ENCODE measurements at places on chromosomes 16 and 17. TPM values are rescaled to one million over a fixed set of nuclear protein-coding genes. Genes with fewer than 3 reads are reported as not detected.

DNA sequence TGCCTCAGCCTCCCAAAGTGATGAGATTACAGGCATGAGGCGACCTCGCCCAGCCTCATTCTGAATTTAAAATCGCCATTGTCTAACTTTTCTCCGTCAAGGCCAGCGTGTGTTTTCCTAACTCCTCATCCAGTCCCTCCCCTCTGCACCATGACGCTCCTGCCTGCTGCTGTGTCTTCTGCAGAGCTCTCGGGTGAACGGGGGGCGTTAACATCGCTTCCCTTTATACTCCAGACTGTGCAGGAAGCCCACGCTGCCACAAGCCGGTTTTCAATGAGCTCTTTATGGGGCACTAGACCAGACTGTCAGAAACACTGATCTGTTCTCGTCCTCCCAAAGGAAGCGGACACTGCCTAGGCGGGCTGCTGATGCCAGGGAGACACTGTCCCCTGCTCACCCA lies 13.2 kb downstream of the AANAT start:
- no peak for DNase-seq
- H3K36me3 ChIP-seq, result no peaks in the 10 kb centered on the region
- no peaks in the 10 kb centered on the region for H3K27me3 ChIP-seq
- H3K4me3 ChIP-seq, result no peak overlapping the region
- H3K4me1 ChIP-seq, result no peaks in the 10 kb centered on the region

DNA sequence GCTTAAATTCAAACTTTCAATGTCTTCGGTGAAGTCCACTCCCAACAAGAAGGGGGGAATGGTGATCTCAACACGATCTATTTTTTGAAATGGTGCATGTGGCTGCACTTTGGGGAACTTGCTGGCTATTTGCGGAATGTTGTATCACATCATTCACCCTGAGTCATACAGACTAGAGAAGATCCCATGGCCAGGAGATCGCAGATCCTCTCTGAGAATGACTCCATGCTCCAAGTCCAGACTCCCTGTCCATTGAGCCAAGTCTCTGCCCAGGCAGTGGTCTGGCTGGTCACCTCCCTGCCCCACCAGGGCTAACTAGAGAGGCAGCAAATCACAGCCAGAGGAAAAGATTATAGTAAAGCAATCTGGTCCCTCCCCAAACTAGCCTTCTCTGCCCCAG lies 120.6 kb downstream of the XYLT1 start:
- no peaks in the 10 kb centered on the region for H3K36me3 ChIP-seq
- no peak overlapping the region for H3K27ac ChIP-seq
- H3K4me3 ChIP-seq, result no peak overlapping the region
- no peak for DNase-seq

- no peaks in the 10 kb centered on the region for H3K27me3 ChIP-seq
- H3K4me3 ChIP-seq, result no peak overlapping the region
- DNase-seq, result no peak
- no peaks in the 10 kb centered on the region for H3K4me1 ChIP-seq
These were observed 11.1 kb downstream of the CMTM2 start for GRCh38 chr16:66590322-66590721.

DNA sequence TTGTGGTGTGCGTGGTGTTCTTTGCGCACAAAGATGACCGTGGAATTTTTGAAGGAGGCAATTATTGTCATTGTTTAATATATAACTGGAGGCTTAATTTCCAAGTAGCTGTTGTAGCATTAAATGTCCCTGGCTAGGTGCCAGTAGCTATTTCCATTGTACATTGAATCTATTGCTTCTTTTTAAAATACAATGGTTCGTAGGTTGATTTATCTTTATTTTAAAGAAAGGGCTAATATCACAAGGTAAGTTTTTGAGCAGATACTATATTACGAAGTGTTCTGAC lies 127.1 kb downstream of the RPTOR start:
- H3K27ac ChIP-seq, result no peak overlapping the region
- no peaks in the 10 kb centered on the region for H3K4me1 ChIP-seq
- H3K4me3 ChIP-seq, result no peak overlapping the region
- H3K27me3 ChIP-seq, result no peaks in the 10 kb centered on the region

DNA sequence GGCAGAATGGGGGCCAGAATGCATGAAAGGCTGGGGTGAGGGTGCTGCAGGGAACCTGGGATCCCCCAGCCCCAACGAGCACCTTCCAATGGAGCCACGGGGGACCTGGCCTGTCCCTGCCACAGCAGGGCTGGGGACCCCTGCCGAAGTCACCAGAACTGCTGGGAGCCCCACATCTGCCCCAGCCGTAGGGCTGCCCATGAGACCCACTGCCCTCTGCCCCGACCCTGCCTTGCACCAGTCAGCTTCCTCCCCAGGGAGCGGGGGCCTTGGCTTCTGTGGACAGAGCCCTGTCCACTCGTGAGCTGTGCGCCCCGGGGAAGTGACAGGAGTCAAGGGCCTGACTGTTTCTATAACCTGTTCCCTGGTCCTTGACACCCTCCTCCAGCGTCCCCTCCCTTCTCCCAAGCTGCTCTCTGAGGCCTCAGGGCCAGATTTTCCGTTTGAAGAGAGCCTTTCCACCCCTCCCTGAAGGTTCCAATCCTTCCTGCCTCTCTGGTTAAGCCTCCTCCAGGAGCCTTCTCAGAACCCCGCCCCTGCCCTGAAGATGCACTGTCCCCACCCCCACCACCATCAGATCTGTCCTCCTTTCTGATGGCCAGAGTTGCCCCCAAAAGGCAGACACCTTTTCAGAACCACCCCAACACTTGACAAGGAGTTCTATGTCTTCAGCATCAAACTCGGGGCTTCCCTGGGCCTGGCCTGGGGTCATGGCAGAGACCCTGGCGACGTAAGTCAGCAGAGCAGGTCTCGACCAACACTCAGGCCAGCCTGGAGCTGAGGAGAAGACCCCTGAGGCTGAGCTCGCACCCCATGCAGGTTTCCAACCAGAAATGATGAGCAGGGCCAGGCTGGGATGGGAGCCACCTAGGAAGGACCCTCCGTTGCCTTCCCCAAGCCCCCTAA lies 10.7 kb upstream of the PRR29 start:
- H3K27me3 ChIP-seq, result peaks cover 20% of the 10 kb centered on the region
- H3K4me1 ChIP-seq, result peaks cover 4% of the 10 kb centered on the region
- no peak overlapping the region for H3K27ac ChIP-seq

- no peaks in the 10 kb centered on the region for H3K27me3 ChIP-seq
- H3K4me1 ChIP-seq, result peaks cover 5% of the 10 kb centered on the region
- no peak overlapping the region for H3K4me3 ChIP-seq
These were observed 60.8 kb downstream of the TEX14 start for GRCh38 chr17:58630883-58631522.

DNA sequence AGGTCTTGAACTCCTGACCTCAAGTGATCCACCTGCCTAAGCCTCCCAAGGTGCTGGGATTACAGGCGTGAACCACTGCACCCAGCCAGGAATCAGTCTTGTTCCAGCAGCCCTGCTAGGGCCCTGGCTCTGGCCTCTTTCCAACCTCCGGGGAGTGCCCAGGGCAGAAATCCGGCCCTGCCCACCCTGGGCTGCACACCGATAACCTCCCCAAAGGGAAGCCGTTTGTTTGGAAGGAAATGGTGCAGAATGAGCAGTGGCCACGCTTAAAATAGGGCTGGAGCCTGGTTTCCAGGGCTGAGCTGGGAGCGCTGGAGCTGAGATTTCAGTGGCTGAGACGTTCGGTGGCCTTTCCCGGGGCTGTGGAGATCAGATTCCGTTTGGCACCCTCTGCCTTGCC lies 17.8 kb upstream of the EMP2 start:
- H3K4me1 ChIP-seq, result peaks cover 32% of the 10 kb centered on the region
- peak; percentile 81 for DNase-seq
- H3K27ac ChIP-seq, result no peak overlapping the region
- no peak overlapping the region for H3K4me3 ChIP-seq
- H3K27me3 ChIP-seq, result no peaks in the 10 kb centered on the region

- H3K36me3 ChIP-seq, result no peaks in the 10 kb centered on the region
- H3K4me3 ChIP-seq, result no peak overlapping the region
- H3K27me3 ChIP-seq, result no peaks in the 10 kb centered on the region
- DNase-seq, result no peak
- H3K27ac ChIP-seq, result no peak overlapping the region
- H3K4me1 ChIP-seq, result no peaks in the 10 kb centered on the region
These were observed 53.1 kb upstream of the CHMP6 start for GRCh38 chr17:80938556-80938955.

DNA sequence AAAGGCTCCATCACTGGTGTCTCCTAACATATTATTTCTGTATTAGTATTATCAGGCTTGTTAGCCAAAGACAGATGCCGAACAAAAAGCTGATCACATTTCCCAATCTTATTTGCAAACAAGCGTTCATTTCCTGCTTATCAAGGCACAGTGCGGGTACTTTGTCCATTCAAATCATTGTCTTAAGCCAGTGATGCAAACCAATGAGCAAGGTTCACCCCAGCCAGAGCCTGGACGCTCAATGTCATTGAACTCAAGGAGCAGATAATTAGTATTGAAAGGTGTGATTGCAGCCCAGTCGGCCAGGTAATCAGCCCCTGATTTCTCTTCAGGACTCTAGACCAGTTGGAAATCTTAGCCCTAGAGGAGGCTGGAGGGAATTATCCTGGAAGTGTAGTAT lies 20.4 kb upstream of the SOX9 start:
- H3K27me3 ChIP-seq, result no peaks in the 10 kb centered on the region
- no peak for DNase-seq
- peaks cover 26% of the 10 kb centered on the region for H3K4me1 ChIP-seq
- H3K4me3 ChIP-seq, result no peak overlapping the region
- no peak overlapping the region for H3K27ac ChIP-seq
- H3K36me3 ChIP-seq, result no peaks in the 10 kb centered on the region

DNA sequence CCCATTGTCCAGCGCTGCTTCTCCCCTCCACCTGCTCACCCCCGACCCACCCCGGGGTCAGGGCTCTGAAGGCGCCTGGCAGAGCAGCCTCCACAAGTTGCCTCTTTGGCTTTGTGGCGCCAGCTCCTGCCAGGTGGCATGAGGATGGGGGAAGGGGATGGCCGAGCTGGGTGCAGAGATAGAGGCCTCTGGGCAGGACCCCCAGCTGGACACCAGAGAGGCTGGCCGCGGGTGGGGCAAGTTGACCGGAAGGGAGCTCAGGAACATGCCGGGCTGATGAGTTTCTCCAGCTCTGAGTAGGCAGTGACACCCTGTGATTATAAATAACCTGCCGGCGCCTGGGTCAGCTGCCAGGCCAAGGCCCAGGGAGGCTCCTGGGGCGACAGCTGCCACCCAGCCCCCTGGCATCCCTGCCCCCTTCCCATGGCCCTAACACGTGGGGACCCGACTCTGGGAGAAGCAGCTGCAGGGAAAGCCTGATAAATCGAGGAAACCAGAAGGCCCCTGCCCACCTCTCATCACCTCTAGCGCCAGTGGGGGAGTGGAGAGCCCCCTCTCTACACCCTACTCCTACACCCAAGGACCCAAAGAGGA lies 729 bp downstream of the P2RX5 start:
- H3K27ac ChIP-seq, result no peak overlapping the region
- peak; percentile 34 for DNase-seq
- H3K4me1 ChIP-seq, result peaks cover 12% of the 10 kb centered on the region
- H3K36me3 ChIP-seq, result no peaks in the 10 kb centered on the region

GRCh38 chr17:18257982-18258355 lies 569 bp downstream of the FLII start:
- DNase-seq, result peak; percentile 75
- peak overlapping the region; percentile 96 for H3K27ac ChIP-seq
- H3K36me3 ChIP-seq, result peaks cover 33% of the 10 kb centered on the region
- no peaks in the 10 kb centered on the region for H3K27me3 ChIP-seq
- peak overlapping the region; percentile 77 for H3K4me3 ChIP-seq

DNA sequence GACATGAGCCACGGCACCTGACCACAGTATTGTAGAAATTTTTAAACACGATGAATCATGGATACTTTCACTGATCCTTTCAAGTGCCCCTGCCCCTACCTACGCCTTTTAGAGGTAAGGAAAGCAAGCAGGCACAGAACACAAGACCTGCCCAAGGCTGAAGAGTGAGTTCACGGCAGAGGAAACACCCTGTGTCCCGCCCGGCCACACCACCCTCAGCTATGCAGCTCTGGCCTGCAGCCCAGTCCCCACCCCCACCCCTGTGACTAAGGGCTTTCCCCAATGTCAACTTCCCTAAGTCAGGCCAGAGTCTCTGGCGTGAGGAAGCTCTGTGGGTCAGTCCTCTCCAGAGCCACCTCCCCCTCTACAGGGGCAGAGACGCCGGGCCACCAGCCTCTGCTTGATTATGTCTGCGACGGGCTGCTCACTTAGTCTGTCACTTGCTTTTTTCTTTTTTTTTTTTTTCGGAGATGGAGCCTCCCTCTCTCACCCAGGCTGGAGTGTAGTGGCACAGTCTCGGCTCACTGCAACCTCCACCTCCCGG lies 8.4 kb downstream of the SLC16A5 start:
- no peak overlapping the region for H3K4me3 ChIP-seq
- no peaks in the 10 kb centered on the region for H3K27me3 ChIP-seq
- DNase-seq, result peak; percentile 89
- H3K27ac ChIP-seq, result peak overlapping the region; percentile 89

DNA sequence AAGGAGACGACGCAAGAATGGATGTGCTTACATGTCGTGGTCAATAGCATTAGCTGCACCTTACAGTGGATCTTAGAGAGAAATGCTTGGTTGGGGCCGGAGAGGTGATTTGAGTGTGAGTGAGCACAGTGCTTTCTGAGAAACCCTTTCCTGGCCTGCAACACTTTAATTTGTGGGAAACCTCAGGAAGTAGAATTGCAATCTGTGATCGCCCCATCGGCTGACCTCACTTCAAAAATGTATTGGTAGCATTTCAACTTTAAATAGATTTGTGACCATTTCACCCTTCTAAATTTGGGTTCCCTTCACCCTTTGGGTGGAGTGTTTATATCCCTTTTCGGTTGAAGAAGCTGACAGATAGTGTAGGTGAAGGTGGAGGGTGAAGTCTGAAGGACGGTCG lies 13.2 kb downstream of the PRKCB start:
- no peaks in the 10 kb centered on the region for H3K4me1 ChIP-seq
- no peak overlapping the region for H3K27ac ChIP-seq
- no peaks in the 10 kb centered on the region for H3K36me3 ChIP-seq
- DNase-seq, result no peak
- no peak overlapping the region for H3K4me3 ChIP-seq
- peaks cover 56% of the 10 kb centered on the region for H3K27me3 ChIP-seq

The MRPL28 gene
- 130 TPM for total RNA-seq

The C16orf86 gene
- 0.46 TPM for total RNA-seq

The GLIS2 gene
- total RNA-seq, result 48.3 TPM

The ZP2 gene
- total RNA-seq, result not detected

The CD300C gene
- total RNA-seq, result not detected

The MYO15A gene
- total RNA-seq, result 3.5 TPM

The BCL6B gene
- total RNA-seq, result 0.48 TPM

The LRRC46 gene
- total RNA-seq, result 1.5 TPM

The CCDC200 gene
- not detected for total RNA-seq

The PYY gene
- not detected for total RNA-seq

The MMP2 gene
- total RNA-seq, result 1.6 TPM

The KRTAP3-1 gene
- not detected for total RNA-seq

Measured in PC-9 (cell line).